ENCODE measurements at places on chromosomes 3 and 15.

- no peak for DNase-seq
Observed at GRCh38 chr3:64125561-64125960, 99.7 kb downstream of the PRICKLE2 start.

- no peak for DNase-seq
Observed at GRCh38 chr3:194282436-194283122, 68.5 kb downstream of the CPN2 start.

GRCh38 chr3:37902674-37903073 lies 41.0 kb downstream of the CTDSPL start:
- no peak for DNase-seq

DNA sequence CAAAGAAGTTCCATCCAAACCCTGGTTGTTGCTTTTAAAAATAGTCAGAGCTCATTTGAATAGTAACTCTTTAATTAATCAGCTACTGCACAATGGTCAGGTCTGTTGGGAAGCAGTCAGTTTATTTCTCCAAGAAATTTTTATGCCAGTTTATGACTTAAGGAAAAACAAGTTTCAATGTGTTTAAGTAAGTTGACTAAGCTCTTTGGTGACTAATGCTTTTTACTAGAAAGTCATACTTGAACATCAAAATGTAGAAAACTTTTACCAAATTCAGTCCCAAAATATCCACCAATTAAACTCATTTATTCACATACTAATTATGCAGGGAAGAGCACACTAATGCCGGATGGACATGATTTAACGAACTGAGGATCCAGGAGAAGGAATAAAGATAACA lies 22.1 kb downstream of the PRICKLE2 start:
- no peak for DNase-seq

- DNase-seq: peak; percentile 46
Observed at GRCh38 chr3:152307829-152308474, 39.2 kb downstream of the MBNL1 start.

GRCh38 chr3:10242182-10243065 lies 5.8 kb upstream of the TATDN2 start:
- DNase-seq: peak; percentile 79

- peak; percentile 22 for DNase-seq
Observed at GRCh38 chr3:196638861-196639482, 522 bp upstream of the NRROS start.

DNA sequence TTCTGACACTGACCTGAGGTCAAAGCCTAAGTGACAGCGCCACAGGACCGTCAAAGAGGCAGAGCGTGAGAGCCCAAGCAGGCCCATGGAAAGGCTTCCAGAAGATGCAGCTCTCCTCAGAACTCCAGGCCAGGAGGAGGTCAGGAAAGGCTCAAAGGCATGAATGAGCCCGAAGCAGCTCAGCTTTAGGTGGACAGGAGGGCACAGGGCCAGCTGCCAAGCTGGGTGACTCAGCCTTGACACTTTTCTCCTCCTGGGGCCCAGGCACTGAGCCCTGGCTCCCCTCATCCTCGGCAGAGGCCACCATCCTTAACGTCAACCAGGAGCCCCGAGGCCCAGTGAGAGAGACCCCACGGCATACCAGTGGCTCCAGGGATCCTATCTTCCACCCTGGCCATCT lies 62.9 kb downstream of the ADCY5 start:
- peak; percentile 56 for DNase-seq

- peak; percentile 13 for DNase-seq
Observed at GRCh38 chr3:169668072-169668956, 4.8 kb upstream of the MECOM start.

- DNase-seq: no peak
Observed at GRCh38 chr15:83358972-83359564, 74.6 kb upstream of the BNC1 start.

DNA sequence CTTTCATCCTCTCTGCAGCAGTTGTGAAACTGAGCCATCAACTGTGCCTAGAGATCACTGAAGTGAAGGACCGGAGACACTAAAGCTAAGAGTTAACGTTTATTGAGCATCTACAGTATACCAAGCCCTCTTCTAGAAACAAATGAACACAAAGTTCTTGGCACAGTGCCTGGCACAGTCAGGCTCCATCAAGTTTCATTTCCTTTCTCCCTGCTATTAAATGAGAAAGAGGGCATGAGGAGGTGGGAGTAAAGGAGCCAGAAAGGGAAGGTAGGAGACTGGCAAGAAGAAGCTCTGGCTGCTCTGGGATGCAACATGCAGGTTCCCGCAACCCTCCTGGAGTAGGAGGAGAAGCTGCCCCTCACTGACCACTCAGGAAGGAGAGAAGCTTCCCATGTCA lies 30.6 kb downstream of the CYP19A1 start:
- DNase-seq: no peak

DNA sequence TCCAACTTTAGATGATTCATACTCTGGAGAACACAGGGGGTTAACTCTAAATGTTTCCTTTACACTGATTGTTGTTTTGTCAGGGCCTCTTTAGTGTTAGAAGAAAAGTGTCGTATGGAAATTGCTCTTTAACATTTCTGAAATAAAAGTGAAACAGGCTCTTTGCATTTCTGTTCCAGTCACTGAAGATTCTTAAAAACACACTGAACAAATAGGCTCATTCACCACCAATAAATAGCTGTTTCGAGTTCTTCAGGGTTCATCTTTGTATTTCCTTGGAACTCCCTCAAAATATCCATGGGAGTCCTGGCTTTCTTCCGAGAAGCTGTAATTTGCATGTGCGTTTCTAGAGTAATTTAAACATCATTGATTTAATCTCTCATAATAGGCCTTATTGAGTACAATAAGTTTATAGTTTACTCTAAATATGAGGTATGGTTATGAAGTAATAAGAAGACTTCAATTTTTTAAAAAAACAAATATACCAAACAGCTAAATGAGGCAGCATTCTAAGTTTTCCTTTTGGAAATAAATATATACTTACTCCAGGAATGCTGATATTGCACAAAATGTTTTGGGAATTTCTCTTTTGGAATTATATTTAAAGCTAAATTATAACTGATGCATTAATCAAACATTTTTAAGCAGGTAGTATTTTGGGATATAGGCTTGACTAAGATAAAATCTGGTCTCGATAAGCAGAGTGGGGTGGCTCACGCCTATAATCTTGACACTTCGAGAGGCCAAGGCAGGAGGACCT lies 327.4 kb downstream of the EPHA3 start:
- DNase-seq: no peak

- no peak for DNase-seq
Observed at GRCh38 chr15:88913850-88914169, 631 bp upstream of the MFGE8 start.

- DNase-seq: no peak
Observed at GRCh38 chr3:116947148-116947547, 237.6 kb downstream of the TUSC7 start.

DNA sequence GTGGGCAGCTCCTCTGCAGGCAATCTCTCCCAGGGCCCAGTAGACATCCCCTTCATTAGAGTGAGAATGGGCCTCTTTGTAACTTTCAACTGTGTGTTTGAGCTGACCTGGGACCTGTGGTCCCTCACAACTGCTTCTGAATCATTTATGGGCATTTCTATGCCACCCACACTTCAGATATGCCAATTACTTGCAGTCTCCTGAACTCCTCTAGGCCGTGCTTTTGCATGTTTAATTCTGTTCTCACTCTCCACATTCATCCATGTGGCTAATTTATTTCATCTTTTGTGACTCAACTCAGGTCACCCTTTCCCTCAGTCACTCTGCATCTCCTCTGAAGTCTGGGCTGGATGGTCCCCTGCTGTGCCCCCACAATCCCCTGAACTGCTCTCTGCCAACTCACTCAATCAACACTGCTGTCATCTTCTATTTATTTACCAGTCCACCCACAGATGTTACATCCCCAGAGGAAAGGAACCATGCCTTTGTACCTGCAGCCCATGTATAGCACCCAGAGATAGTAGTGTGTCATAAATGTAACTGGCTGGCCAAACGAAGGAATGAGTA lies 364.7 kb downstream of the EPHB1 start:
- DNase-seq: no peak

DNA sequence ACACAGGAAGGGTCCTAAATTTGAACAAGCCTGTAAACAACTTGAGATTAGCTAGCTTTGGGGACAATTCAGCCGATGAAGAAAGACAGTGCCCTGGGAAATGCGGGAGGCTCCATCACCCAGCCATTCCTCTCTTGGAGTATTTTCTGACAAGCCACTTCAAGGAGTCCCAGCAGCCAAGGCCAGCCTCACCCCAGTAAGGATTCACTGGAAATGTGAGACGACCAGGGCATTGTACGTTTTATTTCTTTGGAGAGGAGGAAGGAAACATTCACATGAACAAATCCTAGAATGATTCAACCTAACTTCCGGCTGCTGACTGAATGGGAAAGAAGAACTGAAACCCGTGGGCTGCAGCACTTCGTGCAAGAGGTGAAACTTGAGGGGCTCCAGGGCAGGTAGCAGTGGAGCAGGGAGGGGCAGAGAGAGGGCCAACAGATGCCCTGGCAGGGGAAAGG lies 116.4 kb upstream of the ARHGEF3 start:
- no peak for DNase-seq

- no peak for DNase-seq
Observed at GRCh38 chr3:74592359-74592758, 22.1 kb downstream of the CNTN3 start.

GRCh38 chr3:111613294-111613693 lies 18.1 kb upstream of the ZBED2 start:
- DNase-seq: no peak

DNA sequence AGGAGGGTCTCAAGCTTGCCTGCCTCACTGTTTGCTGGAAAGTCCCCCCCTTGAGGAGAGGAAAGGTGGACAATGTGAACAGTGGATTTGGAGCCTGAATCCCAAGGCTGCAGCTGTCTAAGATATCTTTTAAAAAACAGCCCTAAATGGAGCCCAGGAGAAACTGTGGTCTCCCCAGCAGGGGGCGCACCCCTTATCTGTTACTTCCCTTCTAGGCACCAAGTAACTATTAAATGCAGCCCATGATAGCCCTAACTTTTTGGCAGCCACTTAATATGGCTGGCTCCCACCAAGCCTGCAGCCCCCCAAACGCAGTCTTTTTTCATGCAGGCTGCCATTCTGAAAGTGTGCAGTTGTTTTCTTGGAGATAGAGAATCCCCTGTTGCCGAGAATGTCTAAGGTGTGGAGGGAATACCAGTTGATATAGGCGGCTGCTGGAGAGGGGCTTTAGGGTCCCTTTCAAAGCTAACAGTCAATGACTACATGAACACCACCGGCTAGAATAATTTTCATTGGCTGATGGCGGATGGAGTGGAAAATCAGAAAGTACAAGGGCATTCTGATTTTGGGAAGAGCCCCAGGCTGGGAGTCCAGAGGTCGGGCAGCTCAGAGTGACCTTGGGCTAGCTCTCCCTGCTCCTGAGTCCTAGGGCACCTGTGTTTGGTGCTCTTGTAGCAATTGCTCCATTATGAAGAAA lies 1.3 kb downstream of the RHCG start:
- DNase-seq: peak; percentile 16

- DNase-seq: no peak
Observed at GRCh38 chr3:69746119-69746518, 6.9 kb downstream of the MITF start.

- DNase-seq: no peak
Observed at GRCh38 chr3:123562547-123562946, 22.3 kb downstream of the HACD2 start.

DNA sequence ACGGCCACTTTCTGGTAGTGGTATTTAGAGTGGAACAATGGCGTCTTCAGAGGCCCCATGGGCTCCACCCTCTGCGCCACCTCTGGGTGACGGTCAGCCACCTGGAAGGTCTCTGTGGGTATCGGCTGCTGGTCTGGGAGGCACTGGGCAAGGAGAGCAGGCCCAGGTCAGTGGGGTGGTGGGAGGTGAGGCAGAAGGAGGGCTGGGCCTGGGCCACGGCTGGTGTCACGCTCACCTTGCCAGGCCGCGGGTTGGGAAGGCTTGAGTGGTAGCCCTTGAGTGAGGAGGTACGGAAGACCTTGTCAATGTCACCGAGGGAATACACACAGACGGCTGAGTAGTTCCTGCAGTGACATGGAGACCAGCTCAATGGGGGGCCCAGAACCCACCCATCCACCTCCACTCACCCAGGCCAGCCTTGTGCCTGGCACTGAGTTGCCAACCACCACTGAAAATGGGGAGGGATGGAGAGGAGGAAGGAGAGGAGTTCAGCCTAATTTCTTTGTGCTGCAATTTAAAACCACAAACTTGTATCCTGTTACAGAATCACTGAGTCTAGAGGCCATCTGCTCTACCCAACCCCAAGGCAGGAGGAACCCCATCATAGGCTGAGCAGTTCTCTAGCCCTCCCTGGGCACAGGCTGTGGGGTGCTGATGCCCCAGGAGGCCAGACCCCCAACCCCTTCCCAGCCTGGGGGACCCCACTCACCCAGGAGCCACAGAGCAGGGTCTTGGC lies 19.0 kb downstream of the SEMA7A start:
- no peak for DNase-seq

DNA sequence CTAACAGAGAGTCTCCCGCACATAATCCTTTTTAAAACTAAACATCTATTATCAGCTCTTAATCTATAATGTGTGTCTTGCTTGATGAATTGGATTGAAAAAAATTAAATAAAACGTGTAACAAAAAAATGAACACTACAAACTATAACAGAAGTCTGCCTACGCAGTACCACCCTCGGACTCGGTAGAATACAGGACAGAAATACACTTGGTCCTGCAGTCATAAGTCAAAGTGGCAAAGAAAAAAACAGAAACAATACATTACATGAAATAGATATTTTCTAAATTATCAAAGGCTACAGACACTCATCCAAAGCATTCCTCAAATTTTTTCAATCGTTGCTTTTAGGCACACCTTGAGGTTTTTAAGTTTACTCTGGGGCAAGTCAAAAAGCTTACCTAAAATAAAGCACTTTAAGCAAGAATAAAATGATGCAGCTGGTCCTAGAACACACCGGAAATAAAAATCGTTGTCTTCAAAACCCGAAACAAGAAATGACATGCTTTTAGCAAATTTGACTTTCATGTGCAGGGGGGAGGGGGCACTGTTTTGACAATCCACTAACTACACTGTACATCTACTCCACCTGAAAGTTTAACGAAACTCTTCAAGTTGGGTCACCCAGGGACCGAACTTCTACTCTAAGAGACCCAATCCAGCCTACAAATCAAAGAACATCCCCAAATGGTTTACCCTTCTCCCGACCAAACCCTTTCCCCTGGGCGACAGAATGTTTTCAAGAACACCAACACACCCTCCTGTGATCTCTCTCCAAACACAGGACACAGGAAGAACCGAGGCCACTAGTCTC lies 1.3 kb downstream of the ADAM10 start:
- no peak for DNase-seq

- no peak for DNase-seq
Observed at GRCh38 chr3:119619094-119619493, 21.4 kb downstream of the PLA1A start.
